ENCODE measurements at places on chromosomes 1 and 21.

GRCh38 chr1:161265305-161265704 is 6.8 kb downstream of the PCP4L1 start:
- DNase-seq = no peak

DNA sequence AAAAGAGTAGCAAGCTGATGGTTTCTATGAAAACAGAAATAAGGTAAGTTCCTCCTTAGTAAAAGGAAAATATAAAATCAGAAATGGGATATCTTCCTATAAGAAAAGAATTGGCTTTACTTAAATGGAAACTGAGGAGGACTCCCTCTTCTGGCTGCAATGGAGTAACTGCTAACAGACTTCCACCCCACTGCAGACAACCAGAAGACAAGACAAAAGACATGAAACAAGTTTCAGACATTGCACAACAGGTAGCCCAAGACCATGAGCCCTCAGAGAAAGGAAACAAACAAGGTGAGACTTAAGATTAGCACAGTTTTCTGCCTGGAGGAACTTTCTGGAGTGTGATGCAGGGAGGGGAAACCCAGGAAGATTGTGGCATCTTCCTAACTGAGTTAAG is 17.0 kb upstream of the OLFML2B start:
- DNase-seq = no peak

GRCh38 chr1:70714149-70714548 is 303.1 kb downstream of the CTH start:
- no peak for DNase-seq

- no peak for DNase-seq
Measured at GRCh38 chr1:192763756-192764155, 45.1 kb upstream of the RGS2 start.

- no peak for DNase-seq
Measured at GRCh38 chr1:161787355-161787754, 21.2 kb downstream of the ATF6 start.

DNA sequence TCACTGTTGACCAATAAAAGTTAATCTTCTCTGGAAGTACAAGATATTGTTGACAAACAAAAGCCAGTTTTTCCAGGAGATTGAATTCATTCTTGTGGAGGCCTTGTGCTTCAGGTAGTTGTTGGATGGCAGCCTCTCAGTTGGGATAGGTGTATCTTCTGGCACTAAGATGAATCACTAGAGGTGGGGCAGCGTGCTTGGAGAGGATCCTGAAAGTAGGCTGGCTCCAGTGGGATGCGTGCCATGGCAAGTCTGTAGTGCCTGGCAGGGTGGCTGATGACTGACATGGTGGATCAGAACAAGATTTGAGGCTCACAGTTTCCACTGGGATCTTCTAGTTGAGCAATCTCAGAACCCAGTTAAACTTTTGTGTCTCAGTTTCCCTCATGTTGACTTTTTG is 2.4 kb downstream of the VPS13D start:
- DNase-seq = no peak

DNA sequence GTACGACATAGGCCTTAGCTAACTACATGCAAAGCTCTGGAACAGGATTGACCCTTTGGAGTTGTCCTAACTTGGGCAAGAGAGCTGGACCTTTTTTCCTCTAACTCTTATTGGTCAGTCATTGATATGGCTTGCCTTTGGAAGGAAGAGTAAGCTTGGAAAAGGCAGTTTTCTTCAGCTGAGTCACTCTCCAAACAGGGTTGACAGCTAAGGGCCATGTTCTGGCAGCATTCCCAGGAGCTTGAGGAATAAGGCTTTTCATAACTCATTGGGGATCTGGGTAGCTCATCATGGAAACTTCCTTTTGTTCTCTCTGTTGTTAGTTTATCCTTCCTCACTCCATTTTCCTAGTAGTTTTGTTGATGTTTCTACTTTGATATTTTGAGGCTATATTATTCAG is 14.5 kb upstream of the ERRFI1 start:
- DNase-seq = no peak

DNA sequence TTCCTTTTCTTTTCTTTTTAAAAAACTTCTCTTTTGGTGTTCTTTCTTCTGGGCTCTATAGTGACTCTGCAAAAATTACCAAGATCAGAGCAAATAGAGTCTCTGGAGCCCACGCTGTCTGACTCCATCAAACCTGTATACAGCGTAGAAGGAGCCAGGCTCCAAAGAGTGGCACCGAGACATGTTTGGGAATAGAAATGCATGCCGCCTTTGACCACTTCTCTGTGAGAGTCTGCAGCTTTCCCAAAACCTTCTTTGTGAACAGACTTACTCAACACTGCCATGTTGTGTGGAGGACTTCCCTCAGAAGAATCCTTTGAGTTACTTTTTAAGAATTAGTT is 55.3 kb downstream of the GORAB start:
- DNase-seq = no peak

DNA sequence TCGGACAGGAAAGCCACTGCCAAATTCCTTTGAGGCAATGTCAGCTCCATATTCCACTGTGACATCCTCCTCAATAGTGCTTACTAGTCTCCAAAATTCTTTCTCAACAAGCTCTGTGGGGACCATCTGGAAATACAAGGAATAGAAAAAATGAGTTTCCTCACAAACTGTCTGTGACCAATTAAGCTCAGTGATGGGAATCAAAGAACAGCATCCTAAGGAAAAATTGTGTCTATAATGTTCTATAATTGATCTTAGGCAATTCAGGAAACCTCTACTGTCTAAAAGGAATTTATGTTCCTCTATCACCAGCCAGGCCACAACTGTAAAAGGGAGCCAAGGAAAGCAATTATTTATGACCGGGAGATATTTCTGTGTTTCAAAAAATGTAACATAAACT is 46.1 kb upstream of the SYT2 start:
- DNase-seq = no peak

GRCh38 chr1:213512316-213512715 is 461.3 kb downstream of the RPS6KC1 start:
- no peak for DNase-seq

- no peak for DNase-seq
Measured at GRCh38 chr1:53087332-53088285, 25.6 kb downstream of the PODN start.

GRCh38 chr21:16460936-16461335 is 731.2 kb downstream of the USP25 start:
- DNase-seq = no peak

GRCh38 chr1:150765296-150765976 is at the start of gene CTSS:
Gene CTSS, minus strand, starts transcription at chr1:150765778. Its CDS starts 1,015 bp downstream, at chr1:150764763.
- DNase-seq = no peak

GRCh38 chr1:28239004-28239403 is 3.1 kb downstream of the ATP5IF1 start:
- no peak for DNase-seq

- DNase-seq = no peak
Measured at GRCh38 chr1:7550981-7551380, 220.1 kb upstream of the VAMP3 start.

- no peak for DNase-seq
Measured at GRCh38 chr1:111512132-111512889, 8.9 kb upstream of the ADORA3 start.

GRCh38 chr1:111491070-111491469 is 12.4 kb downstream of the ADORA3 start:
- DNase-seq = no peak

- DNase-seq = no peak
Measured at GRCh38 chr1:110494522-110495406, 24.2 kb downstream of the KCNA10 start.

DNA sequence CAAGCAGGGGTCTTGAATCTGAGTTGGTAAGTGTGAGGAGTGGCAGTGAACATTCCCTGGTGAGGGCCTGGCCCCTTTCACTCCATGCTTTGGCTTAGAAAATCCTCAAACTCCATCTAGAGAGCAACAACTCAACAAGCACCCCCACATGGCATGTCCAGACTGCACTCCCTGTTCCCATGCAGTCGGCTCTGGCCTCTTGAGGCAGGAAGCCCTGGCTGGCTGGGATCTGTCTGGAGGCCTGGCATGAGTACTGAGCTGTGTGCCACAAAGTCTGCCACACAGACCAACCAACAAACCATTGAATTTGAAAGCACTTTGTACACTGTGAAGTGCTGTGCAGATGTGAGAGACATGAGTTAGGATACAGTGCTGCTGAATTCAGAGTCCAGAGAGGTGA is 25.2 kb downstream of the COA7 start:
- no peak for DNase-seq

DNA sequence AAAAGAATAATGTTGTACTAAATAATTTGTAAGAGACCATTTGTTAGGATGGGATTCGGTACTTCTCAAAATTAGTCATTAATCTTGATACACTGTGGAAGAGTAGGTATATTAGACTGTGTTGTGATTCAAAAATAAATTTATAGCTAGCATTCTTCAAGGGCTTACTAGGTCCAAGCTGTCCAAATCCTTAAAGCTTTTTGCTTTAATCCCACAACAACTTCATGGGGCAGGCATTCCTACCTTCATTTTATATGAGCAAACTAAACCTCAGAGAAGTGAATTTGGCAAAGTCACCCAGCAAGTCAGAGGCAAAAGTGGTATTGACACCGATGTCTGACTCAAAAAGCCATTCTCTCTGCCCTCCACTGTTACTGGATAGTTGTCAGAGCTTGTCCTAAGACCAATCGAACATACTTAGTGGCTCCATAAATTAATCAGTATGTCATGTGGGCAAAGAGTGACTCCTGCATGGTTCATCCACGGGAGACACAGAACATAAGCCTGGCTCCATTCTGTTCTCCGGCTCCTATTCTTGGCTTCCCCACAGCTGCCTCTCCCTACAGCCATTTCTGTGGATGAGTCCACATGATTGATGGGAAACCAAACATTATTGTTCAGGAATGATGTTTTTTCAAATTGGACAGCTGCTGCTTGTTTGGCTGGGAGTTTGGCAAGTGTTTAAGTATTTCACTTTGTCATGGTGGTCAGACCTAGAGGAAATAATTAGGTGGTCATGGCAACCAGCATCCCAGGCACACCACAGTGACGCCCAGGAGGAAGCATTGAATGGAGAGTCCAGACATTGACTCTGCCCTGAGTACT is 133.4 kb upstream of the FGGY start:
- DNase-seq = no peak

DNA sequence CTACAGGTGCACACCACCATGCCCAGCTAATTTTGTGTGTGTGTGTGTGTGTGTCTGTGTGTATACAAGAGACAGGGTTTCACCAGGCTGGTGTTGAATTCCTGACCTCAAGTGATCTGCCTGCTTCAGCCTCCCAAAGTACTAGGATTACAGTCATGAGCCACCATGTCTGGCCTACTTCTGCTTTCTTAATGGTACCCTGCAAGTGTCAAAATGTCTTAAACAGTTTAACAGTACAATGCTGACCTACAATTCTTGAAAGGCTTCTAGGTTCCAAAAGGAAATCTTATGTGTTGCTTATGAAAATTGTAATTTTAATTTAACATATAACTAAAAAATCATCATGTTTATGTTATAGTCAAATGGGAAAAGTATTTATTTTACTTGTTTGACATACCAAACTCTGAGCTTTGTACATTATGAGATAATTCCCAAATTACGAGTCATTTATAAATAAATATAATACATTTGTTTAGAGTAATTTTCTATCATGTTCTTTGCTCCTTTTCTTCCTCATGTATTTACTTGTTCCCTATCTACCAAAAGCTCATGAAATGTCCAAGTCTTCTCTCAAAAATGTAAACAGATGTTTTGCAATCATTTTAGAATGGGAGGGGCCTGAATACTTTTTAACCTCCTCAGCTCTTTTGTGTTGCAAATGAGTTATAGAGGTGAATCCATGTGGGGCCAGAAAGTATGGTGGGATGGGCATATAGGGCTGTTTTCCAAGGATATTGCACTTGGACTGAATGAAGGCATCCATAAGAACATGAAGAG is 8.4 kb upstream of the VCAM1 start:
- no peak for DNase-seq

DNA sequence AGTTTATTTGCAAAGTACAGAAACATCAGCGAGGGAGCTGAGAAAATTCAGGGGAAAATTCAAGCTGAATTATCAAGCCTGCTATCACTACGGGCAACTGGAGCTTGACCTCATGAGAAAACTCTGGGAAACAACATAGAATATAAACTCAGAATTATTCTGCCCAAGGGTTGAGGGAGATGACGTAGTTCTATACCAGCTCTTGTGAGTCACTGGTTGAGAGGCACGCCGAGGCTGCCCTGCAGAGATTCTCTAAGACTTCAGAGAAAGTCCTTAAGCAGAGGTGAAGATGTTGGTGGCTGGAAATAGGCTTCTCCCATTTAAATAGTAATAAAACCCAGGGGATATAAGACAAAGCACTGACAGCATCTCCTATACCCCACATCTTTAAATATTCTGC is 12.3 kb downstream of the SYDE2 start:
- no peak for DNase-seq

- no peak for DNase-seq
Measured at GRCh38 chr1:206455289-206455665, 15.0 kb upstream of the IKBKE start.

GRCh38 chr1:1782399-1783221 is 4.3 kb upstream of the NADK start:
- DNase-seq = no peak

DNA sequence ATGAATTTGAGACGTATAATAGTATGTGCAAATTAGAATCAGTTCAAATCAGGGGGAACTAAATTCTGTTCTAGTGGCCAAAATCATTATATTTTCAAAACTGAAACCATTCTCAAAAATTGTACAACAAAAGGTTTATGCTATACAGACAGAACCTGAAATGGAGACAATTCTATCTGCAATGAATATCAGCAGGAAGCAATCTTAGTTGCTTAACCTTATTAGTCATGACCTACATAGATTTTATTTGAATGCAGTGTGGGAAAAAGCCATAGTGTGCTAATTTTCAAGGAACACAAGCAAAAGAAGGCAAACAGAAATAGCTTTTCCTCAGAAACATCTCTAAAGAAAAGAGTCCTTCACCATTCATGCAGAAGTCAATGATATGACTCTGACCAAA is 6.5 kb downstream of the AK5 start:
- DNase-seq = no peak

GRCh38 chr1:210302501-210302900 is 26.2 kb upstream of the HHAT start:
- DNase-seq = no peak

DNA sequence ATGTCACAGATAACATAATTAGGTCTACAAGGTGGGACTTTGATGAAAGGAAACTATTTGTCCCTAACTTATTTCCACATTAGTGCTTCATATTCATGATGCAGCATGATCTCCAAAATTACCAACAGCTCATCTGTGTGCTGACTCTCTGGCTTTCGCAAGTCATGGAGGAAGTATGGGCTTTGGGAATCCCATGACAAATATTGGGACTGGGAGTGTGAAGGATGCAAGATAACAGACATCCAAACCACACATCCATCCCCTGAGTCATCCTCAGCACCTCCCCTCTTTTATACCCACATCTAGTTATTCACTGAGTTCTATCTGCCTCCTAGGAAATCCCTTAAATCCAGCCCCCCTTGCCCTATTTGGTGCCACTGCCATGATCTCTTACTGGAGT is 102.8 kb upstream of the COL24A1 start:
- DNase-seq = no peak

DNA sequence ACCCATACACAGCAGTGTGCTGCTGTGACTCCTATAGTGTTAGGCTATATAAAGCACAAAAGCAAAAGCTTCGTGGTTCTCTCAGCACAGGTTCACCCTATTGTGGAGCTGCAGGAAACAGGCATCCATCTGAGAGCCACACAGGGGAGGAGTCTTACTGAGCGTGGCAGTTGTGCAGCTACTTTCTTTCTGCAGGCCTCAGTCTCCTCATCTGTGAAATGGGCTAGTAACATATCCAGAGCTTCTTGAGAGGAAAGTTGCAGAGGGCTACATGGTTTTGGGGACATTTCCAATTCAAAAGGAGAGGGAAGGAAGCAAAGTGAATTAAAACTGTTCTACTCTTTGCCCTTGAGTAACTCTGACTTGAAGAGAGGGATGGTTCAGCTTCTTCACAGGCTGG is 142.0 kb downstream of the FOXD2 start:
- DNase-seq = no peak

- DNase-seq = no peak
Measured at GRCh38 chr1:207455183-207455754, 1.1 kb downstream of the CR2 start.
